ENCODE measurements at places on chromosomes 2 and 18.
A peak's percentile ranks its signal among the peaks of the same experiment; 100 is the strongest.

DNA sequence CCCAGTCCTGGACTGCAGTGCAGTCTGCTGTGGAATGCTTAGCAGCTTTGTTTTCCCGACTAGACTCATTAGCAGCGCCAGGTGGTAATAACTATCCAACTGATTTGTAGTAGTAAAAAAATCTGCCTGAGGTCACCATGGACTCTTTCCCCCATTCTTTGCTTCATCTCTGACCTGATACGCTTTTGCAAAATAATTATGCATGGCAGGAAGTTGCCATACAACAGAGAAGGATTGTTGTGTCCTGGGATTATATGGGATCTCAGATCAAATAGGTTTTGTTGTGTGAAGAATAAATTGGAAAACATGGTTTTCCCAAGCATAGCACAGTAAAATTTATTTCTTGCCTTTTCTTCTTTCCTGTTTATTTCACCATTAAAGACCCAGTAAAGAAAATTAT, 72.4 kb upstream of the ATP5MC3 start:
- DNase-seq, result no peak

DNA sequence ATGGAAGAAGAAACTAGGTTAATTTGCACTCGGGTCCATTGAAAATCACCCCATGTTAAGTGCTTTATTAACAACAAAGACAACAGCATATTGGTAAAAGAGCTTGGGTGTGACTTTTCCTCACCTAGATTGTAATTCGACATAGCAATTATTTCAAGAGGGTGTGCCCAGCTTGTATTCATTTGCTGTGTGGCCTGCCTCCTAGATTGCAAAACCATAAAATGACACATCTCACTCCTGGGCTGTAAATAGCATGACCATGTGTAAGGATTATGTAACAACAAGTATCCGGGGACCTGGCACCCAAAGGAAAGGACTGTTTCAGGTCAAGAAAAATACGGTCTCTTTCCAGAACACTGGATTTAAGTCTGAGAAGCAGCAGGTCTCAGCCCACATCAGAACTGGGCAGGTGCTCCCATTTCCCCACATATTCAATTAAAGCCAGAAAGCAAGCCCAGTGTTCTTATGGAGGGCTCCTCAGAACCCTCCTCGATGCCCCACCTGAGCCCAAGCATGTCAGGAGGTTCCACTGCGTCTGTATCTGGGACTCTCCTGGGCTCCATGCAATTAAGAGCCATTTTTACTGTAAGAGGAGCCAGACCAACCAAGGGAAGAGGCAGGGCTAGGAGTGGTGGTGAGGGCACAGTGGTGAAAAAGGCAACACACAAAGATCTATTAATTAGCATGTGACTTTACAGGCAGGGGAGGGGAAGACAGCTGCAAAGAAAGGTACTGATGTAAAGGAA, 39.2 kb downstream of the MREG start:
- no peak for DNase-seq

DNA sequence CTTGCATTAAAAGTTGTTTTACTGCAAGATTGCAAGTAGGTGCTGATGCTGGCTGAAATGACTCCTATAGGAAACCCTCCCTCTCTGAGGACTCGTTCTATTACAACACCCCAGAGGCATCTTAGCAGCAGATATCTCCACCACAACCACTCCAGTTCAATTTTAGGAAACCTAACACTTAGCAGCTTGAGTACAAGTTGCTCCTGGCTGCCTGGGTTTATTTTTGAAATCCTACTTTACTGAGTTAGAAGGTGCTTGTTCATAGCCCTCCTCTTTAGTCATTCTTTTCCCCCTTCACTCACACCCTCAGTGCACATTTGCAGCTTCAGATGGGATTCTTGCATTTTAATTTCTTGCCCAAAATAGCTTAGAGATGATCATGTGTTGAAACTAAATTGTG, 111.5 kb downstream of the MTCL1 start:
- DNase-seq, result no peak

- no peak for DNase-seq
Measured at GRCh38 chr2:144099780-144100377, 420.0 kb downstream of the ZEB2 start.

- DNase-seq, result no peak
Measured at GRCh38 chr18:26255695-26256622, 29.7 kb downstream of the TAF4B start.

DNA sequence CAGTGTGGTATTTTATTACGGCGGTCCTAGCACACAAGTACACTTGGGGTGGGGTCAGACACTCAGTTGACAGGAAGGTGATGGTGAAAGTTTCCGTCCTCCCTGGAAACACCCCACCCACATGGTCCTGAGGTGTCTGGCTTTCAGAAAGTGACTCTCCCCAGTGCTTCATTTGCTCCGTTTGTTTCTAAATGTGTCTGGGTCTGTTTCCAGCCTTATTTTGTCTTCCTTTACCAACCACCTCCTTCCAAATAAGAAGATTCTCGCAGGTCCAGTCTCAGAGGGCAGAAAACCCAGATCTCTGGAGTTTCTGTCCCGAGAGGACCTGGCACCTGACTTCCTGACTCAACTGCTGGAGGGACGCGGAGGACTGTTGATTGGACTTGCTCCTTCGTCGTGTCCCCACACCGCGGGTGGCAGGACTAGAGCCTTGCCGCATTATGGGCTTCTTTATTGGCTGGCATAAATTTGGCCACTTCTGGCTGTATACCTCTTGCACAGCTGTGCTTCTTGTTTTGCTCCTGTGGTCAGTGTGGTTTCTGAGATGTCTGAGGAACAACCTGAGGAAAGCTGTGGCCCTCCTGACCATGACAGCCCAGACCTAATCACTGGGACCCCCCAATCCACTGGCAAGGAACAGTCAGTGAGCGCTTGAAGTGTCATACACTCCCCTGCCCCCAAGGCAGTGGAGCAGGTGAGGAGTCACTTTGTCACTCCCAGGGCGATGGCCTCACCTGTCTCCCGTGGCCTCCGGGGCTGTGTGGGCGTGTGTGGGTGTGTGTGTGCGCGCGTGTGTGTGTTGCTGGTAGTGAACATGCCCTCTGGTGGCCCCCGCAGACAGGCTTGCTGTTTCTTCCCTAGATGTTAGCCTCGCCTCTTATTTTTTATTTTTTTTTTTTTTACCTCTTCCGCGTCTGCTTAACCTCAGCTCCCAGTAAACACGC, 45.6 kb downstream of the MEX3C start:
- peak; percentile 68 for DNase-seq

DNA sequence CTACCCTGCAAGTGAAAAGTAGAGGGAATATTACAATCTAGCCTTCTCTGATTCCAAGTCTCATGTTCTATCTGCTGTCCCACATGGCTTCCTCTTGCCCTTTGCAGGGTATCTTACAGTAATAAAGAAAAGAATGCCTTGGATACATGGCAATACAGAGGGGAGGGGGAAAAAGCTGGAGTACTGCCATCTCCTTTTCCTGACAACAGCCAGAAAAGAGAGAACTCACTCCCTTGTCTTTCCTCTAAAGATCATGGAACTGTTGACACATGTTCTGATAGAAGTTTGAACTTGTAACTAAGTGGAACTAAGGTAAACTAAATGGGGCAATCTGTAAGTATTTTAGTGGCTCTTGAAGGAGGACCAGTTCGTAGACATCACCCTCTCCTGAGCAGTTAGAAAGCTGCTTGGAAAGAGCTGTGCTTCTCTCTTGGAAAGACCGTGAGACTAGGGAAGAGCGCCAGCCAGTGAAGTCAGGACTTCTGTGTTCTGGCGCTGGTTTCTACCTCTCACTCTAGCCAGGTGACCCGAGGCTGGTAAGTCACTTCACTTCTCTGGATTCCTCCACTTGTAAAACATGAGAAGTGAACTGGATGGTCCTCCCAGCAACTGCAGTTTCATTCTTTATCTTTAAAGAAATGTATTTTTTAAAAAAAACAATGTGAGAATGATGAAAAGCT, 242.3 kb upstream of the FOSL2 start:
- DNase-seq, result no peak

DNA sequence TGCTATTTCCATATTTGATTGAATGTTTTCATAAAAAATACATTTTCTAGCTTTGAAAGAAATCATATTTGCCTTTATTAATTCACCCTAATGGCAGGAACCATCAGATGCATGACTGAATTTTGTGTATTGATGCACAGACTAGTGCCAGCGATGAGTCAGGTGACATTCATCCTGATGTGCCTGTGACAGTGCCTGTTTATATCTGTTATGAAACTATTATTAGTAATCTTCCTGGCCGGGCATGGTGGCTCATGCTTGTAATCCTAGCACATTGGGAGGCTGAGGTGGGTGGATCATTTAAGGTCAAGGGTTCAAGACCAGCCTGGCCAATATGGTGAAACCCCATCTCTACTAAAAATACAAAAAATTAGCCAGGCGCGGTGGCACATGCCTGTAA, 170.0 kb downstream of the TSN start:
- DNase-seq, result no peak

- no peak for DNase-seq
Measured at GRCh38 chr2:191066197-191066918, 52.4 kb upstream of the STAT1 start.

DNA sequence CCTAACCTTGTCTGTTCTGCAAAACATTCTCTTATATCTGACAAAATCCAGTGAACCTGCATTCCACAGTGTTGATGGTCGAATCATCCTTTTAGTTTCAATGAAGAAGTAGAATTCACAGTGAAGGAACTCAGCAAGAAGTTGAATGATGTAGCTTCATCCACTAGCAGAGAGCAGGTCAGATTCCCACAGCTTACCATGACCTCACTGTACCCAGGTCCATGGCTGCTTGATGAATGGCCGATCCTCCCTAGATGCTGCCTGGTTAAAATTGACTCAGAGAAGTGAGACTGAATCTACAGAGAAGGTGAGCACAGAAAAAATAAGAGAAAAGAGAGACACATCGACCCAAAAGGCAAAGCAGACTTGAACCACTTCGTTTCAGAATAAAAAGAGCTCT, 906.0 kb upstream of the CHAC2 start:
- no peak for DNase-seq

DNA sequence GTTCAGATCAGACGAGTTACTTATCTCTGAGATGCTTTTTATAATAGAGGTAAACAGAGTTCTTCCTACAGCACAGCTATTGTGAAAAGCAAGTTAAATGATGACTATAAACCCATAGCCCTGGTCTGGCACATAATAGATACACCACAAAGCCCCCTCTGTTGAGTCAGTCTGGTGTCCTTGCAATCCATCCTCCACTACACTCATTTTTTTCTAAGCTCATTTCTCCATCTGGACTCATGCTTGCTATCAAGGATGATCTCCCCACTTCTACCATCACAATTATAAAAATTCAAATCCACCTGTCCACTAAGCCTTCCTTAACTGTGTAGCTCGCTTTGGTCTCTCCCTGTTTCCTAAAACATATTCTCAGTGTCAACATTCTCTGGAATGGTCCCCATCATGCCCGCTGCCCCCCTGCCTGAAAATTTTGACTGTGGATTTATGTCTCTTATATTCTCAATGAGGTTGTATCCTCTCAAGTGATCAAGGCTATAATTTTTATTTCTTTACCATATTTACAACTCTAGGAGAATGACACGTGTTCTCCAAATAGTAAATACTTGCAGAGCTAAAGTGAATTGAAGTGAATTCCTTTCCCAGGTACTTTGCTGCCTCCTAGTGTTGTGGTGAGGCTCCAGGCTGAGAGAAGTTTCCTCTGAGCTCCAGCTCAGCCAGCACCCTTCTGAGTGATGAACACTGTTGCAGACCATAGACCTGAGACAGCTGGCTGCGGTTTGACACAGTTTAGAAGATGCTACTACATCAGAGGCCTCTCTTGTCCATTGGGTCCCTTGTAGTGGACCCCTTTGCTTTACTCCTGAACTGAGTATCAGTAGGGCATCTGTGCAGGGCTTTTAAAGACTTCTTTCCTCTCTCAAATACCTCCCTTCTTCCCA, 108.7 kb downstream of the DPP10 start:
- DNase-seq, result peak; percentile 27

DNA sequence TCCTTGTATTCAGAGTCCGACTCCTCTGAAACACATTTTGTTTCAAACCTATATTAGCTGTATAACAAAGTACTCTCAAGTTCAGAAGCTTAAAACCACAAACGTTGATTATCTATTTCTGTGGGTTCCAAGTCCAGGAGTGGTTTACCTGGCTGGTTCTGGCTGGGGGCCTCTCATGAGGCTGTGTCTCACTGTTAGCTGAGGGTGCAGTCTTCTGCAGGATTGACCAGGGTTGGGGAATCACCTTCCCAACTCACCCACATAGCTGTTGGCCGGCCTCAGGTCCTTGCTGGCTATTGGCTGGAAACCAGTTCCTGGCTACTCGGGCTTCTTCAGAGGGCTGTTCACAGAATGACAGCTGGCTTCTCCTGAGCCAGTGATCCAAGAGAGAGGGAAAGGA, 18.0 kb upstream of the ATIC start:
- no peak for DNase-seq

GRCh38 chr2:2146220-2146619, 184.9 kb downstream of the MYT1L start:
- no peak for DNase-seq

- no peak for DNase-seq
Measured at GRCh38 chr18:58106289-58107070, 62.5 kb downstream of the NEDD4L start.

GRCh38 chr2:43073401-43073825, 153.0 kb downstream of the ZFP36L2 start:
- no peak for DNase-seq

- no peak for DNase-seq
Measured at GRCh38 chr18:43661570-43661969, 384.3 kb upstream of the SYT4 start.

- DNase-seq, result no peak
Measured at GRCh38 chr18:44321868-44322590, 358.7 kb upstream of the SETBP1 start.
